NCI-H1048 (cell line): ENCODE measurements at places on chromosomes 2 and 18.
A peak's percentile ranks its signal among the peaks of the same experiment; 100 is the strongest.

GRCh38 chr2:213980883-213981282 lies 430.0 kb upstream of the VWC2L start:
- DNase-seq: no peak

DNA sequence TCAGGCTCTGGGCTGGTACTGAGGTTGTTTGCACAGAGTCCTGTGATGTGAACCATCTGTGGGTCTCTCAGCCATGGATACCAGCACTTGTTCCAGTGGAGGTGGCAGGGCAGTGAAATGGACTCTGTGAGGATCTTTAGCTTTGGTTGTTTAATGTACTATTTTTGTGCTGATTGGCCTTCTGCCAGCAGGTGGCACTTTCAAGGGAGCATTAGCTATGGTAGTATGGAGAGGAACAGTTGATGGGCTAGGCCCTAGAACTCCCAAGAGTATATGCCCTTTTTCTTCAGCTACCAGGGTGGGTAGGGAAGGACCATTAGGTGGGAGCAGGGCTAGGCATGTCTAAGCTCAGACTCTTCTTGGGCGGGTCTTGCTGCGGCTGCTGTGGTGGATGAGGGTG lies 257.0 kb upstream of the GYPC start:
- no peak for DNase-seq

GRCh38 chr2:25281522-25281921 lies 60.2 kb downstream of the DNMT3A start:
- DNase-seq: no peak

DNA sequence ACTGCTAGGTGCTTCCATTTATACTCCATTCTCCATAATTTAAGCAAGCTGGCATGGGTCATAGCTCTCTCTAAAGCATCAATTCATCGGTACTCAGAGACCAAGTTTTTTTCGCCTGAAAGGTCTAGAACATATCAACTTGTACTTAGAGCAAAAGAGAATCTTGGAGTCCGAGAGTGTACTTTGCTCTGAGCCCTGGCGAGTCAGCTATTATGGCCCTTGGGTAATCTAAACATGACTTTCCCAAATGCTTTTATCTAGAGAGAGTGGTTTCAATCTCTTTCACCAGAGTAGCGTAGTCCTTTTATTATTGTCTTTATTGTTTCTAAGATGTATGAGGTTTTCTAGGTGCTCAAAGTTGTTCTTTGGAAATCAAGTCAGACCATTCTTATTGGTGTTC lies 34.4 kb downstream of the MAIP1 start:
- DNase-seq: no peak

DNA sequence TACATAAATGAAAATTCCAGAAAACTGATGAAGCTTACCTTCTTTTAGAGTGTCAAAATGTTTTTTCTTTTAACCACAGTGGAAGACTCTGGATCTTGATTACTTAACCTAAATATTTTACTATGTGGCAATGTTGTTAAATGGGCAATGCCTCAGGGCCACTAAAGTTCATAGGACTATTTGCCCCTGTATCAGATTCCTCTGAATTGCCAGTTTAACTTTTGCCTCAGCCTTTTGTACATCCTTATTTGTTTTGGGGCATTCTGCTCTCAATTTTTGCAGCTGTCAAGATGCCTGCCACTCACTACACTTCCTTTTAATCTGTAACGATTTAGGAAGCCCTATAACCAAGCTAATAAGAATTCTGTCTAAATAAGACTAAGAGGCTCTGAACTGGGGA lies 31.7 kb upstream of the SERTAD2 start:
- no peak for DNase-seq

- DNase-seq: peak; percentile 60
Measured at GRCh38 chr2:191638079-191638801, 39.7 kb upstream of the NABP1 start.

DNA sequence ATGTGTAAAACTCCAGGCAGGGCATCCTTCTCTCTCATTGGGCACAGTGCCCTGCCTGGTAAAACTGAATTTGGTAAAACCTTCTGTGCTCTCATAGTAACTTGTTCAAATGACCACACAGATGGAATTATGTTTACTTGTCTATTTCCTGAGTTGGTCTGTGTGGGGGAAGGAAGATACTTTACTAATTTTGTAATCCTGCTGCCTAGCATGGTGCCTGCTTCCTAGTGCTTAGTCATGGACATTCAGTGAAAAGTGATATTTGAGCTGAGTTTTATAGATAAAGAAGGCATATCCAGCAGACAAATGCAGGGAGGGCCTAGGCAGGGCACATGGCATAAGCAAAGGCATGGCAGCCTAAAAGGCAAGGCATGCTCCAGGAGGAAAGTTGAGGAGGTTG lies 199.4 kb downstream of the FSHR start:
- DNase-seq: no peak

- DNase-seq: no peak
Measured at GRCh38 chr2:224860786-224861185, 144.6 kb upstream of the CCDC195 start.

- no peak for DNase-seq
Measured at GRCh38 chr2:134234535-134234934, 19.3 kb upstream of the MGAT5 start.

DNA sequence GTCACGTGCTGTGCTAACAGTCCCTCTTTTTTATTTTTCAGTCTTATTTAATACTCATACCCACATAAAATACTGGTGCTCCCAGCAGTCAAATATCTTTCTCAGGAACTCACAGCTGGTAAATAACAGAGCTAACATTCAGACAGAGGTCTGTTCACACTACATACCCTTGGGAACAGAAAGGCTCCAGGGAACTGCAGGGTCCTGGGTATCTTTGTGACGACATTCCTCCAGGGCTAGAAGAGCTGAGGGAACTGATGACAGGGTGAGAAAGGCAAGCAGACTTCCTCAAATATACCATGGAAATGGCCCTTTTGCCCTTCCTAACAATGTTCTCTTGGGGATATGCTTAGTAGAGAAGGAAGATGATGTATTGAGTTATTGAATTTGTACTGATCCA lies 19.3 kb downstream of the PDE6D start:
- DNase-seq: no peak
